ENCODE measurements at places on chromosomes 12 and 14.

DNA sequence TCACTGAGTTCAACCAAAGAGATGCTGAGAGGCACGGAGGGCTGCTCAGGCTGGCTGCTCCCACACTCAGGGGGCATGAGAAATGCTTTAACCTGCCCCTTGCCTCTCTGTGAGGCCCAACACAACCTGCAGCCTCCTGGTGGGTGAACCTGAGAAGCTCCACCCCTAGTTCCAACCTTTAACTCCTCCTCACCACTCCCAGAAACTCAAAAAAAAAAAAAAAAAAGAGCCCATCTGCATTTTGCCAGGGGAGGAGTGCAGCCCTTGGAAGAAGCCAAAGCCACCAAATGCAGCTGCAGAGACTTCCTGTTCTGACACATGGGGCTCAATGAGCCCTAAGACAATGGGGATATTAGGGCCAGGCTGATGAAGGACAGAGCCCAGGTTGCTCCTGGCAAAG, 8.9 kb downstream of the KRT4 start:
- no peak for DNase-seq

- DNase-seq = no peak
Observed at GRCh38 chr12:4143896-4144295, 129.7 kb upstream of the CCND2 start.

- no peak for DNase-seq
Observed at GRCh38 chr14:105473033-105473676, 1.5 kb upstream of the CRIP2 start.

- no peak for DNase-seq
Observed at GRCh38 chr14:61360796-61361525, 39.6 kb downstream of the PRKCH start.

GRCh38 chr12:47303995-47304560, 224.3 kb upstream of the AMIGO2 start:
- no peak for DNase-seq

- no peak for DNase-seq
Observed at GRCh38 chr14:60510951-60511599, 2.1 kb downstream of the SIX6 start.

DNA sequence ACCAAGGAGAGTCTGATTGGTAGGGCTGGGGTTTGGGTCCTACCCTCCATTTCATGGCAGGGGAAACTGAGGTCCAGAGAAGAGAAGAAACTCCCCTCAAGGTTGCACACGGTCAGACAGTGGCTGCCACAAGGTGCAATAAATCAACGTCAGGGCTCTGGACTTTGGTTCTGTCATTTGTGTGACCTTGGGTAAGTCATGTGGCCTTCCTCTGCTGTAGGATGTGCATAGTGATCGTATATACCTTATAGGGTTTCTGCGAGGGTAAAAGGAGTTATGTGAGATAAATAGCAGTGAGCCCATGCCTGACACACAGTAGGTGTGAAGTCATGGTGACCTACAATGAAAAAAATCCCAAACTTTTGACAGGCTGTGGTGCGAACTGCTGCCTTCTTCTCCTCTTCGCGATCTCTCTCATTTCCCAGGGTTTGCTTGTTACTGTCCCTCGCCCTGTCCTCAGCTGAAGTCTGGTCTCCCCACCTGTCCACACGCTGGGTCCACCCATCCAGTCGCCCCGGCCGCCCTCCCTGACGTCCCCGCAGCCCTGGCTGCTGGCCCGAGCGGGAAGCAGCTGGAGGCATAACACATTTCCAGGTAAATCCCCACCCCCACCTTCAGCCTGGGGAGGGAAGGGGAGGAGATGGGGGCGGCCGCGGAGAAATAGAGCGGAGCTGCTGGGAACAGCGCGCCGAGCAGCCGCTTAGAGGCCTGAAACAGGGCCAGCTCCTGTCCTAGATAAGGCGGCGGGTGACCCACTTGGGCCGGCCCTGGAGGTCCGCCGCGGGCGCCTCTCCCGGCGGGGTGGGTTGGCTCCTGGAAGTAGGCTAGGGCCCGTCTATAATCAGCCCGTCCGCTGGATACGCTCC, 1.8 kb upstream of the FAM222A start:
- DNase-seq = no peak

DNA sequence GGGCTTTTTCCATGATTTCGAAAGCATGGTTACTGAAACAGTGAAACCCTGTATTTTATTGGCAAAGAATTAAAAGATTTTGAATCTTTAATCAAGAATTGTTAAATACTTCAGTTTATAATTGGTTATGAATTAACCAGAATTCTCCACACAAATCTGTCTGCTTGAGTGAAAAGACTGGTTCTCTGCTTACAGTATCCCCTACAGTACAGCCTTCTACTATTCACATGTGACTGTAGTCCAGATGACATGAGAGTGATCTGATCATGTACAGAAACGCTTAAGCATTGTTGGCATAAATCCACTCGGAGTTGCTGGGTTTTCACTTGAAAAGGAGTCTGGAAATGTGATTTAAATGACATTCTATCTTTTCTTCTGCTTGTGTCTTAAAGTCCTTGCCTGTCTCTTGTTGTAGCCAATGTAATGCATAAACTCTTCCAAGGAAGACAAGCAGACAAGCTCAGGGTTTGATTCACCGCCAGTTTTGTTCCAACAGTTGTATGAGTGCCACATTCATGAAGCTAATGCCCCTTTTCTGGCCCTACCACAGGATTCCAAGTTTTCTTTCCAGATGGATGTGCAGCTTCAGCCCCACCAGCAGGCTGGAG, 222.0 kb upstream of the LRIG3 start:
- DNase-seq = no peak

GRCh38 chr12:85676816-85677749, 159.1 kb downstream of the RASSF9 start:
- DNase-seq = no peak

DNA sequence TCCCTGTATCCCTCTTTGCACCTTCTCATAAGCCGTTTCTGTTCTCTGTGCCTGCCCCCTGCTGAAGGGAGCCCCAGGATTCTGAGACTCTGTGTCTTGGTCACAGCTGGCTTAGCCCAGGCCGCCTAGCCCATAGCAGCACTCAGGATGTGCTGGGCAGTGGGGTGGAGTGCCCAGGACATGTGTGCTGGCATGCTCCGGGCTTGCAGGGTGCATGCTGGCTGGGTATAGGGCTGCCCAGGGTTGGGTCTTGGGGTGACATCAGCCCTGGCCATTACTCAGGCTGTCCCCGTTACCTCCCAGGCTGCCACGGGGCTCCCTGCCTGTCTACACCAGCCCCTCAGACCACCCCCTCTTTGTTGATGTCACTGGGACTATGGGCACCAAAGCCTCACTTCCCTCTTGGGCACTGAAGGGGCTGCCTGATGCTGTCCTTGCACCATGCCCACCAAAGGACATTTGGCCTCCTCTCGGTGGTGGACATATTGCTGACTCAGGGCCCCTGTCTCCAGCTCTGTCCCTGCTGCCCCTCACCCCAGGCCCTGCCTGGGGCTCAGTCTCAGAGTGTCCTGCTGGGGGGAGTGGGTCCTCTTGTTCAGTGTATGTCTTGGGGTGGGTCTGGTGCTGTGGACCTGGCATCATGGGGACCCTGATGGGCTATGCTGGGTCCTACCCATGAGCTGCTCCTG, 2.4 kb downstream of the CEP170B start:
- DNase-seq = no peak

- DNase-seq = no peak
Observed at GRCh38 chr12:25615119-25615518, 62.0 kb upstream of the LMNTD1 start.

DNA sequence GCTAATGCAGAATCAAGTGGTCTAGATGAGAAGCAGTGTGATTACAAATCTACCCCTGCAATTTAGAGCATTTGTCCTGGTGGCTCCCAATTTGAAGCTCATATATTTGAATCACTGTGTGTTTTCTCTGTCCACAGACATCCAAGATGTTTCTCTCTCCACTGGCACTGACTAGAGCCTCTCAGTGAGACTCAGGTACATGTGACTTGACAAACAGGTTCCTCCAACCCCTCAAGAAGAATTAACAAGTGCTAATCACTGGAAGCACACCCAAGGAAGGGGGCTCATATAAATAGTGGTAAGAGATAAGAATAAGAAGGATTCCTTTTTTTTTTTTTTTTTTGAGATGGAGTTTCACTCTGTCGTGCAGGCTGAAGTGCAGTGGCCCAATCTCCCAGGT, 20.5 kb downstream of the OR10G2 start:
- no peak for DNase-seq

DNA sequence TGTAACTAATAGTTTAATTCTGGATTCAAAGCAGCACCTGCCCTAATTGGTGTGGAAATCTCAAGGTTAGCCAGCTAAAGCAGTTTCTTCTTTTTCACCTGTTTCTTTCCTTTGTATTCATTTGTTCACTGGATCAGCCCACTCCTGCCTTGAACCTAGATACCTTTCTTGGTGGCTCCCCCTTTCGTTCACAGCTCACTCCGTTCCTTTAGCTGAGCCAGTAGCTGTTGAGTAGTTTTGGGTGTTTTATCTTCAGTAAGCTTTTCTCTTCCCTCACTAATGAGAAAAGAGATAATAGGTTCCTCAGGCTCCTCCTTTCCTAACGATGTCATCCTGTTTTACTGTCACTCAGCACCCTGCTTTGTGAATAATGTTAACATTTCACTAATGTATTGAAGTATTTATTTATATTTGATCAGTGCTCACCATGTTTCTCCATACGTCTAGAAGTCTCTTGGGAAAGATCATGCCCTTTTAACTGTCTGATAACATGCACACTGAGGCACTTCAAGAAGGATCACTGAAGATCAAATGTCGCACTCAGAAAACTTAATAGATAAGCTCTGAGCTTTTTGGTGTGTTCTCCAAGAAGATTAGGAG, 121.1 kb downstream of the TGFB3 start:
- no peak for DNase-seq
